BJ (cell line): ENCODE measurements at places on chromosomes 2 and 18. TPM values are rescaled to one million over a fixed set of nuclear protein-coding genes. Genes with fewer than 3 reads are reported as not detected.

DNA sequence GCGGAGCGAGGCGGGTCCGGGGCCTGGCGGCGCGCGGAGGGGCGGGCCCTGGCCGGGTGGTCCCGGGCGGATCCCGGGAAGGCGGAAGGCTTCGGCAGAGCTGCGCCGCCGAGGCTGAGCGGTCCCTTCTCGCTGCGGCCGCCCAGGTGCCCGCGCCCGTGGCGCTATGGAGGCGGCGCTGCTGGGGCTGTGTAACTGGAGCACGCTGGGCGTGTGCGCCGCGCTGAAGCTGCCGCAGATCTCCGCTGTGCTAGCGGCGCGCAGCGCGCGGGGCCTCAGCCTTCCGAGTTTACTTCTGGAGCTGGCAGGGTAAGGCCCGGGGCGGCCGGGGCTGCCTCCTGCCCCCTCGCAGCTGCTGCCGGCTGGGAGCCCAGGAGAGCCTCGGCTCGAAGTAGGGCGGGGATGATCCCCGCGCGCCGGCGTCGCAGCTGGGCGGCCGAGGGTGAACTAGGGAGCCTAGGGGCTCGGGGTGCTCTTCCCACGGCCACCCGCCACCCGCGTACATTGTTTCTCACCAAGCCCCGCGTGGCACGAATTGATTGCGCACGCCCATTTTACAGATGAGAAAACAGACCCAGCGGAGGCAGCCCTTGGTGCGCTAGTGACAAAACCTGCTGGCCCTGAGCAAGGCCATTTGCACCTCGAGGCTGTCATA lies at the start of gene SLC66A3:
TSS of gene SLC66A3 (plus strand) at position 87 of the 655 bp plus-strand sequence. CDS start at position 167, 80 bp downstream.
- DNase-seq: peak; percentile 47

DNA sequence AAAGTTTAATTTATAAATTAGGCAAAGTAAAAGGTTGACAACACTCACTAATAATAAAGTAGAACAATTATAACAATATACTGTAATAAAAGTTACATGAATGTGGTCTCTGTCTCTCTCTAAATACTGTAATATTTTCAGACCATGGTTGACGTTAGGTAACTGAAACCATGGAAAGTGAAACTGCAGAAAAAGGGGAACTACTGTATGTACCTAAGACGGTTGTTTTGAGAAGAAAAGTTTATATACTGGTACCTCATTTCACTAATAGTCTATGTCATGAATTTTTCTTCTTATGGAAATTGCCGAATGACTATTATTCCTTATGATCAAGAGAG lies 166.7 kb upstream of the ZNF521 start:
- no peak for DNase-seq

DNA sequence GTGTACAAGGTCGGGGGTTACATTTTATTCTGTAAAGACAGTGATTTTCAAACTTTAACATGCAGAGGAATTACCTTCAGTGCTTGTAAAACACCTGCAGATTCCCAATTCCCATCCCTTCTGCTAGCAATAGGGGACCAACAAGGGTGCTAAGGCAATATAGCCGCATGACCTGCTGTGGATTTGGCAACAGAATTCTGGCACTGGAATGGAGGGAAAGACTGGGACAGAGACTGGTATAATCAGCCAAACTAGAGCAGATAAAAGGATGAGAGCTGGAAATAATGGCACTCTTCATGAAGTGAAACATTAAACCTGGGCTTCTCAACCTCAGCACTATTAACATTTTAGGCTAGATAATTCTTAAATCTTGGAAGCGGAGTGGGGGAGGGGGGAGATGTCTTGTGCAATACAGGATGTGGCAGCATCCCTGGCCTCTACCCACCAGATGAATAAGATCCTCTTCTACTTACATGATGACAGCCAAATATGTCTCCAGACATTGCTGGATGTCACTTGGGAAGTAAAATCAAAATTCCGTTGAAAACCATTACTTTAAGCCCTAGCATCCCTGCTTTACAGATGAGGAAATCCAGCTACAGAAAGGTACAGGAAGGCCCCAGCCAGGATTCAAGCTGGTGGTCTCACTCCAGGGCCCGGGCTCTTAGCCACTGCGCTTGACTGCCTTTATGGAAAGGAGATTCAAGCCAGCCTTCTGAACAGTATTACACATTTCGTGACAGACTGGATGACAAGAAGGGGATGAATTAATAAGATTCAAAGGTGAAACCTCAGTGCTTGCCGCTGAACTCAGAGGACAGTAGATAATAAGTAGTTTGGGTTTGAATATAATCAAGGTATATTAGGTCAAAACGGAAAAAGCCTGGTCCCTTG lies 1.7 kb downstream of the EVA1A start:
- DNase-seq: no peak

DNA sequence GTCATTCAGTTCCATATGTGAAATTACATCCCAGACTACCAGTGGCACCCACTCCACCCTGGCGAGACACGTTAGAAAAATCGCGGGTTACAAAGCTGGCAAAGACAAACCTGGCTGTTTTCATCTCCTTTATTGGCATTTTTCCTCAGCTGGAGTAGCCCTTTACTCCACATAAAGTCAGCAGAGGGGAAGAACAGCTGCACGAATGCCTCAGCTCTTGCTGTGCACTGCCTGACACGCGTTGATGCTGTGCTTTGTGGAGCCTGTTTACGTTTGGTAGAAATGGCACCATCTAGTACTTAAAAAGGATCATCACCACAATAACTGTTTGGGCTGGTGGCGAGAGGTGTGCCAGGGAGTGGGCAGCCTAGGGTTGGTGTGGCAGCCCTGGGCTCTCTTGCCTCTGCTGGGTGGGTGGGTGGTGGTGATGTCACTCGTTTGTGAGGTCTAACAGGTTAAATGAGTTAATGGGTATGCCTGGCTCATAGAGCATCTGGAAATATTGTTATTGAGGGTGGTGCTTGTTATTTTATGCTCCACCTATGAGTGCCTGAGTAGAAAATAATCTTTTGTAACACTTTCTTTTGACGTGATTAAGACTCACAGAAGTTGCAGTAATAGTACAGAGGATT lies 16.4 kb downstream of the FARP2 start:
- DNase-seq: no peak

GRCh38 chr2:209383212-209383611 lies 40.6 kb upstream of the MAP2 start:
- DNase-seq: no peak

DNA sequence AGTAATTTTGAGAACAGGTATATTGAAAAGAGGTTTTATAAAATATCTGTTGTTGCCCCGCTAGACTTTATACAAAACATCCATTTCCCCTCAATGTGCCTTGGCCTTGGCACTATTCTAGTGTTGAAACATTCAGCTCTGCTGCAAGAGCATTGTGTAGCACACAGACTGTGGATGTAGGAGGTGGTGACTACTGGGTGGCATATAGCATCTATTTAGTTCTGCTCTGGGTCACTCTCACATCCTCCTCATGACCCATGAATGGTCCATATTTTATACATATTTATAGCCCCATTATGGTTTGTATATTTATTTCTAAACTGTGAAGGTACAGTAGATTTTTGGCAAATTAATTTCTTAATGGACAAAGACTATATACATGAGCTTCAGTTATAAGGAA lies 1022.0 kb upstream of the CELF4 start:
- DNase-seq: no peak

- no peak for DNase-seq
Observed at GRCh38 chr18:36758623-36759022, 70.2 kb downstream of the TPGS2 start.

GRCh38 chr2:159612255-159612901 lies 4.0 kb downstream of the BAZ2B start:
- DNase-seq: no peak

GRCh38 chr2:88159481-88159880 lies 10.7 kb upstream of the THNSL2 start:
- no peak for DNase-seq

DNA sequence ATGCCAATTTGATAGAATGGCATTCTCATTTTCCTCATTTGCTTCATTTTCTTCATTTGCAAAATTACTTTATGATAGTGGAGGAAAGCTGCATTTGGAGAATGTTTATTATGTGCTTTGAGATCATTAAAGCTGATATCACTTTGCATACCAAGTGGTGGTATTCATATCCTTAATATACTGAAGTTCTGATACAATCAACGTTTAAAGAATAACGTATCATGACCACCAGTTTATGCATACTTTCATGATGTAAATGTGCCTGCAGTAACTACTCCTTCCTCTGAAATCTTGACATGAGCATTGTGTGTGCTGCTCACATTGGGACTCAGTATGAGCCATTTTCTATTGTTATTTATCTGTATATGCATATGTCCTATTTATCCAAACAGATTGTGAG lies 302.1 kb downstream of the ARHGAP15 start:
- DNase-seq: no peak

DNA sequence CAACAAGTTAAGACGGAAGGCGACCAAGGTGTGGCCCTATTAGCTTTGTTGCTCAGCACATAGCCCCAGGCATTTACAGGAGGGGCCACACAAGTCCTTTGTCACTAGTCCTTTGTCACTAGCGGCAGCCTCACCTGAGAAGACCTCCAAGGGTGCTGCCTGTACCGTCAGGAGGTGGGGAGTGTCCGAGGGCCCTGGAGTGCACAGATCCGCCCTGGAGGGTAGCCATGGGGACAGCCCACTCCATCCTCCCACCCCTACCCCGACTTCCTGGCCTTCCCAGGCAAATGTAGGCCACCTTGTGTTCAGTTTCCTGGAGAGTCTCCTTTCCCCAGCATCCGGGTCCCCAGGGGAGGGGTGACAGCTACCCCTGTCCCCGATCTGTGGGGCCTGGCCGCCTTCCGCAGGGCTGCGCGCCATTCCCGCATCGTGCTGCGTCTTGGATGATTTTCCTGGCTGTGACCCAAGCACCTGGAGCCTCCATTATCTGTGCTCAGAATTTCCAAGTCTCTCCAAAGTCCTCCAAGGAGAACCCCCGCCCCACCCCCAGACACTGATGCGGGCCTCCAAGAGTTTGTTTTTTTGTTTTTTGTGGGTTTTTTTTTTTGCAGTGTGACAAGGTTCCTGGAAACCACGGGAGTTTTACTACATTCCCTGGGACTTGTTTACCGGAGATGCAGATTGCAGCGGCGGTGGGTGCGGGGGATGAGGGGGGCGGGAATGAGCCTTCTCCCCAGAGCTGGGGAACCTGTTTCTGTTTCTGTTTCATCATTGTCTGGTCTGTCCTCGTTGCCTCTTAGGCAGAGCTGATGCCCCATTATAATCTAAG lies 28.6 kb downstream of the TEX44 start:
- no peak for DNase-seq

DNA sequence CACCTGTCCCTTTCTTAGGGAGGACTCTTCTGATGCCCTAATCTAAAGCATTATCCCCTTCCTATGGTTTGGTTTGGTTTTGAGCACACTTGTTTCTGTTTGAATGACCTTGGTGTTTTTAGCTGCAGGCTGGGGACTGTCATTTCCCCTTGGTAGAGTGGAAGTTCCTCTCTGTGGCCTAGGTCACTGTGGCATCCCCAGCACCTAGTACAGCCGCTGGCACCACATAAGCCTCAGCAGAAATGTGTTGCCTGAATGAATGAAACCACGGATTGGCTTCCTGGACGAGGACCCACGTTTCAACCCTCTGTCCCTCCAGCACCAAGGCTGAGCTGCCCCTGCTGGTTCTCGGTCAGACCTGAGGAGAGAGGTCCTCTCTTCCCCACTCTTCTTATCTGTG lies 159.9 kb downstream of the CTIF start:
- no peak for DNase-seq

DNA sequence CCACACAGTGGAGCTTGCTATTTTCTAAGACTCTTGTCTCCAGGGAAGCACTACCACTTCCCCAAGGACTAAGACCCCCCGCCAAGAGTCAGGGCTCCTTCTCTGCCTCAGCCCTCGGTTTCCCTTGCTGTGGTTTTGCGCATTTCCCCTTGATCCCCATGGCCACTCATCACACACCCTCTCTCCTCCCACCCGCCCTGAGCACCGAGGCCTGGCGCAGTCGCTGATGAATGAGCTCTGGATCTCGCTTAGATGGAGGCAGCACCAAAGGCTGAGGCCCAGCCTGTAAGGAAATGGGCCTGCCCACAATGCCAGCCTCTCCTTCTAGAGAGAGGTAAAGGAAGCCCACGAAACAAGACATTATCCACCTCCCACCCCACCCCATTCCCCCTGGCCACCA lies 96.9 kb downstream of the TNS1 start:
- no peak for DNase-seq

GRCh38 chr18:78521136-78521535 lies 458.5 kb upstream of the SALL3 start:
- no peak for DNase-seq

- peak; percentile 94 for DNase-seq
Observed at GRCh38 chr2:71889759-71890684, 257.6 kb downstream of the CYP26B1 start.

GRCh38 chr2:134737671-134738070 lies 18.9 kb upstream of the TMEM163 start:
- no peak for DNase-seq

DNA sequence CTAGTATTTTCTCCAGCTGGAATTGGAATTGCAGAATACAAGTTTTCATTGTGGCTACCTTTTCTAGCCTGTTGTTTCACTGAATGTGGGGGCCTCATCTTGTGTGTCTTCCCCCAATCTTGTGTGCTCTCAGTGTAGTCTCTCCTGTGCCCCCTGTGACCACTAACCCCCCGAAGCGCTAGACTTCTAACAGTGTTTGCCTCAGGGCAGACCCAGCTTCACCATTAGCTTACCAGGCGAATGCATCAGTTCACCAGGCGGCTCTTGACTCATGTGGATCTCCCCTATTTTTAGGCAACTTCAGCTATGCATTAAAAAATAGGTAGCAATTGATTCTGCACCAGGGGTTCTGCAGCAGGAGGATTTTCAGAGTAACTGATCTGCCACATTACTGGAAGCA lies 376.2 kb upstream of the MEIS1 start:
- DNase-seq: no peak

- DNase-seq: no peak
Observed at GRCh38 chr2:60439219-60439974, 114.1 kb downstream of the BCL11A start.

DNA sequence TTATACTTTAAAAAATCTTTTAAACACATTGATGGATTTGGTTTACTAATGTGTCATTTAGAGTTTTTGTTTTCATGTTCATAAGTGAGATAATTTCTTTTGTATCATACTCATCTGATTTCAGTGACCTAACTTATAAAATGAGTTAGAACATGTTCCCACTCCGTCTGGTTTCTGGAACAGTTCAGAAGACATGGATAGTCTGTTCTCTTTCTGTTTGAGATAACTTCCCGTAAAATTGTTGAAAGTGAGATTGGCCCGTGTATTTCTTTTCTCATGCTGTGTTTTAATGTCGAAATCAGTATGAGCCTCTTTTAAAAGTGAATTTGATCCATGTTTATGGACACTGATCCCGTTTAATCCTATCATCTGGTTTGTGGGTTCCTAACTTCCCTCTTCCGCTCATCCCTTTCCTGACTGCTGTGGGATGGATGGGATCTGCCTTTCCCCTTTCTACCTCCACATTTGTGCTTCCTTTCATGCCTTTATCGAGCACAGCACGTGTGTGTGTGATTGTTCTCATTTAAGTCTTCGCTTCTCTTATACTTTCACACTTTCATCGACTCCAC lies 78.9 kb downstream of the COPS8 start:
- DNase-seq: no peak

Gene GPR35
- 0.10 and 0.17 TPM in 2 replicates for polyA plus RNA-seq

Gene ILKAP
- 28.4 and 31.1 TPM in 2 replicates for polyA plus RNA-seq

Gene CEP68
- 5.8 and 11.7 TPM in 2 replicates for polyA plus RNA-seq

Gene KCNG2
- polyA plus RNA-seq: not detected in 2 replicates

Gene AKAIN1
- polyA plus RNA-seq: not detected in 2 replicates

Gene SLC9A4
- not detected in 2 replicates for polyA plus RNA-seq
